ENCODE measurements at places on chromosomes 3 and 15.

- DNase-seq, result no peak
Observed at GRCh38 chr3:158347966-158348365, 223.0 kb upstream of the MLF1 start.

DNA sequence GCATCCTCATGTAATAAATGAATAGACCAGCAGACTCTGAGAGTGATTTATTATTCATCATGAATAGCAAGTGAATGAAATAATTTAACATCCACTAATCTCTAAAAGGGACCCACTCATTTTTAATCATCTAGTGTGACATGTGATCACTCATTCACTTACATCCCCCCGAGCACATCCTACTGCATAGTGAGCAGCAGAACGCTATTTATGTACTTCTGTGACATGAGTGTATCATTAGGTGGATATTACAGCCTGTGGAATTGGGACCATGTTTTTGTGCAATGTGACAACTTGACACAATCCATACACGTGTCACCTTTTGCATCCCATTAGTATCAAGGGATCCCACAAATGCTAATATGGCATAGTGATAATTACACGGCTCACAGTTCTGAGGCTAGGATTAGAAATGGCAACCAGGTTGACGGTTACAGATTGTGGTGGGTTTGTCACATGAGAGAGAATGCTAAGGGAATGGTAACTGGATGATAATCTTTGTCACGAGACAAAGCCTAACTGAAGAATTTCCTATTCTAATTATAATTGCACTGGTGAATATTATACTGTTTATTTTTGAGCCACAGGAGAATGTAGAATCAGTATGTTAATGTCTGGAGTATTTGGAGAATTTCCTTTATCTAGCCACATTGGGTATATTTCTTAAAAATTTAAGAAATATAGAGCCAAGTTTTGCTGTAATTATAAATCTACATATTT lies 595.2 kb upstream of the TBL1XR1 start:
- DNase-seq, result no peak

GRCh38 chr15:48720646-48721045 lies 75.1 kb upstream of the FBN1 start:
- DNase-seq, result no peak

DNA sequence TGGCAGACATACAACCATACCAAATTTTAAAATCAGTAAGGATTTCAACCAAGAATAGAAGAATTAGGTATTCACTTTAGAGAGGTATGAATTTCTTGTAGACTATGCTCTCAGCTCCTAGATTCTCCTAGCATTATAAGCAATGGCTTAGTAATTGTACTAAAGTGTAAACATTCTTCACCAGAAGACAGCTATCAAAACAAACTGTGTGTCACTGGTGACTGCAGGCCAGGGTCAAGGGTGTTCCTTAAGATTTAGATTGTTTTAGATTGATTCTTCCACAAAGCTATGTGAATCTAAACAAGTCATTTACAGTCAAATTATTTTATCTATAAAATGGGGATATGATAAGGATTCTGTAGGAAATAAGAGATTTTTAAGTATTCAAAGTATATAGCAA lies 23.1 kb upstream of the GP5 start:
- peak; percentile 17 for DNase-seq

DNA sequence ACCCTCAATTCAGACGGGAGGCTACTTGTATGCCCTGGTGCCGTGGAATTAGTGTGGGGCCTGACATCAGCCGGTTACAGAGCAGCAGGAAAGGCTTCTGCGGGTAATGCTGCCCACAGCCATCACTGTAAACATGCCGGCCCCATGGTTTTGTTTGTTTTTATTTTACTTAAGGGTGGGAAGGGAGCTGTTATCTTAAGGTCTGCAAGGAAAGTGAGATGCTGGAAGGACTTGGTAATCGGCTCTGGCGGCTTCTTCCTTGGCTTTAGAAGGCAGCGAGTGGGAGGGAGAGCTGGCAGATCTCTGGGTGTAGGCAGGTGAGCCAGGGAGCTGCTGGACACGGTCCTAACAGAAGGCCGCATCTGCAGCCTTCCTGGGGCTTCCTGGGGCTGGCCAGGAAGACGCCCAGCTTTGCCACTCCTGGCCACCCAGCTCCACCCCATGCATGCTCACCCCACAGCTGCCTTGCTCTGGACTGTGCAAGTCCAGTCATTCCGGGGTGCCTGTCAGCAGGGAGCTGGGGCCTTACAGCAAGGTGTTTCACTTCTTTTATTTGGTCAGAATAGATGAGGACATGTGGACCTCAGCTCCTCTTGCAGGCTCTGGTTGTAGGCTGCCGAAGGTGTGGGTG lies 54.1 kb upstream of the FURIN start:
- DNase-seq, result no peak

- no peak for DNase-seq
Observed at GRCh38 chr15:65052956-65053355, 7.8 kb downstream of the SLC51B start.

- DNase-seq, result no peak
Observed at GRCh38 chr15:89628806-89629715, 26.2 kb downstream of the KIF7 start.

GRCh38 chr3:169241991-169242707 lies 421.4 kb downstream of the MECOM start:
- no peak for DNase-seq

- DNase-seq, result no peak
Observed at GRCh38 chr3:111496894-111497559, 45.0 kb upstream of the CD96 start.

- DNase-seq, result no peak
Observed at GRCh38 chr3:57959423-57960173, 48.6 kb upstream of the FLNB start.

DNA sequence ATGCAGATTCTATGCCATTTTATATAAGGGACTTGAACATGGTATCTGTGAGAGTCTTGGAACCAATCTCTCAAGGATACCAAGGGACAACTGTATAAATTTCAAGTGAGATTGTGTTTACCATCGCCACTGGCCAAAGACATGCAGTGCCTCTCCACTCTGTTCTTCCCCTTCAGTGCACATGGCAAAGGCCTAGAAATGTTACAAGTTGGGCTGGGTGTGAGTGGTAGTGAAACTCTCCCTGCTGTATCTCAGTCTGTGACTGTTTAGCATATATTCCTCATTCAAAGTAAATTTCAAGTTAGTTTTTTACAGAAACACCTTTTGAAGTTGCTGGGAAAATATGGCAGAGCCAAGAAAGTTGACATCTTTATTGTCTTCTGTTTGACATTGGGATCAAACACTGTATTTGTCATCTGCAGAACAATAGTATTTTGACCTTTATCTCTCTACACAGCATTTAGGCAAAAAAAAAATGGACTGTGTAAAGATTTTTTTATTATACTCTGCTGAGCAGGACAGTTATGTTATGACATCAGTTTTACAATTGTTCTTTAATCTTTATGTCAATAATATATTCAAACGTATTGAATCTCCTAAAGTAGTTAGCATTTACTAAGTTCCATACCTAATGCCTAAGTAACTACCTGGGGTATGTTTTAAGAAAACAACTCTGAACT lies 101.4 kb downstream of the CCNL1 start:
- DNase-seq, result no peak

DNA sequence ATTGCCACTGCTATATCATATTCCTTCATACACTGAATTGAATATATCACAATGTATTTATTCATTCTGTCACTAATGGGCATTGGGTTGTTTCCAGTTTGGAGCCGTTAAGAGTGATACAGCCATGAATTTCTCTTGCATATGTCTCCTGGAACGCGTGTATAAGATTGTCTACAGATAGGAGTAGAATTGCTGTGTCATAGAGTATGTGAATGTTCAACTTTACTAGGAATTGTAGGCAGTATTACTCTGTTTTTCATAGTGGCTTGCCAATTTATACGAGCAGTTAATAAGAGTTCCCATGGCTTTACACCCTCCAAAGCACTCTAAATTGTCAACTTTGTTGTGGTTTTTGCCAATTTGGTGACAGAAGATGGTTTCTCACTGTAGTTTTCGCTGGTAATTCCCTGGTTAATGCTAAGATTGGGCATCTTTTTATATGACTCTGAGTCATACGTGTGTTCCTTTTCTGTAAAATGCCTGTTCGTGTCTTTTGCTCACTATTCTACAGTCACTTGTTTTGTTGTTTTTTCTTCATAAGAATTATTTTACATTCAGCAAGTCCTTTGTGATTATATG lies 136.1 kb upstream of the LIPC start:
- no peak for DNase-seq

DNA sequence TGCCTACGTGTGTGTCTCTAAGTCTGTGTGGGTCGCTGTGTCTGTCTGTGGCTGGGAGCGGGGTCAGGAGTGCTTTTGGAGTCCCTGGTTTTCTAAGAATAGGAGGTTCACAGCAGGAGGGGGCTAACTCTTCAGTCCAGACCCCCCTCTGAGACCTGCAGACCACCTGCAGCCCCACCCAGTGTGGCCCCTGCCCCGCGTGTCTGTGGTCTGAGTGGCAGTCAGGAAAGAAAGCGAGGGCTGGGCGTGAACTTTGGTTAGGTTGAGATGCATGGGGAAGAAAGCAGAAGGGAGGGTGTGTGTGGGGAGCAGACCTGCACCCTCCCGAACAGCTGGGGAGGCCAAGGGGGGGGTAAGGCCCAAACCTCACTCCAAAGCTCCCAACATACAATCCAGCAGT lies 144.9 kb upstream of the TPM1 start:
- no peak for DNase-seq

DNA sequence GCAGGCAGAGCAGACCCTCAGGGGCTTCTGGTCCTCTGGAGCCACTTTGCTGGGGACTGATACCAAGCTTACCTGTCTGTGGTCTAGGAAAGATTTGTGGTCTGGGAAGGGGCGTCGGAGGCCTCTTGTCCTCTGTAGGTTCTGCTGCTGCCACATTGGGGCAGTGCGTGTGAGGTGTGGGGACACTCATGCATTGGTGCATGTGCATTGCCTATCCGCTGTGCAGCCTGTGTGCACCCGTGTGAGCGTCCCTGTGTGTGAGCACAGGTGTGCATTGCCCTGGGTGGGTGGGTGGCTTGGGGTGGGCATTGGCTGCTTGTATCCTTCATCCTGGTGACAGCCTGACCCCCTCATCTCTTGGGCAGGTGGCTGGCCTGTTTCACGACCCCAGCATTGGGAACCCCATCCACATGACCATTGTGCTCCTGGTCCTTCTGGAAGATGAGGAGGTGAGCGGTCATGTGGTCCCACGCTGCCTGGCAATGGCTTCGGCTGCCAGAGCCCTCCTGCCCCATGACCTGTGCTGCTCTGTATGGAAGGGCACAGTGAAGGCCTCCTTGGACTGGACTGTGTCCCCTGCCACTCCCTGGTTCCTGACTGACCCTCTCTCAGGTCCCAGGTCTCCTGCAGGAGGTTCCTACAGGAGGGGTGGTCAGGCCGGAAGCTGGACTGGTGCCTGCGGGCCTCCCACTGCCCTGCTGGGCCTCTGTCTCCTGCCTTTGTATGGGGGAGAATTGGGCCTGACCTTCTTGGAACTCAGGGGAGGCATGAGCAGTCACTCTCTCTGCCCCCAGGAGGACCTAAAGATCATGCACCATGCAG lies 41.5 kb downstream of the SAXO2 start:
- DNase-seq, result no peak

- no peak for DNase-seq
Observed at GRCh38 chr3:190012314-190012782, 108.3 kb downstream of the P3H2 start.

GRCh38 chr3:73150369-73151130 lies 89.1 kb downstream of the EBLN2 start:
- DNase-seq, result no peak

- DNase-seq, result no peak
Observed at GRCh38 chr15:100531823-100532327, 3.1 kb upstream of the CERS3 start.

DNA sequence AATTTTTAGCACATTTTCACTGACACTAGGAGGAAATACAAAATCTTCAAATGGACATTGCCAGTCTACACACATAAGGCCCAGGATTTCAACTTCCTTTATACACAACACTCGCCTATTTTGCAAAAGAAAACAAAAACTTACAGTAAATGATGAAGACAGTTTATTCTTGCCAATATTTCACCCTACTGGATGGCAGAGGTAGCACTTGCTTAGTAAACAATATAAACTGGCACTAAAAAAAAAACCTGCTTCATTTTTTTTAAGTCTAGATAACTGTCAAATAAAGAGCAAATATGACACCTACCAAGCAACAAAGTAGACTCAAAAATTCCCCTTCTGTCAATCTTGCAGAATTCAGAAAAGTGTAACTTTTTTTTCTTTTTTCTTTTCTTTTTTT lies 204.0 kb downstream of the VPS13C start:
- no peak for DNase-seq

GRCh38 chr3:2024713-2025112 lies 74.0 kb upstream of the CNTN4 start:
- no peak for DNase-seq

DNA sequence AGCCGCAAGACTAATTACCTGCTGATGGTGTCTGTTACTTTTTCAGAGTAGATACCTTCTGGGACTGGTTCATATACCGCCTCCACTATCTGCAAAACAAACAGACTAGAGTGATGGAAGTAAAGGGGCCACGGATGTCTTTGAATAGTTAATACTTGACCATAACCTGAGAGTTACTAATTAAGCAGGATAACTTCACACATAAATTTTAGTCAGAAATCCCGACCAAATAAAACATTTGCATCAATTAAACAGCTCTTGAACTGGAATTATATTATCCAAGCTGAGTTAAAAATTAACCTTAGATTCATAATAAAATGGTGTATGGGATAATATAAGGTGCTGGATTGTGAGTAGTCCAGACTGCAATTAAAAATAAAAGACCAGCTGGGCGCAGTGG lies 167.7 kb downstream of the NEK10 start:
- no peak for DNase-seq

GRCh38 chr3:141116721-141117120 lies 65.6 kb downstream of the SPSB4 start:
- DNase-seq, result no peak

GRCh38 chr3:194447161-194447560 lies 39.6 kb downstream of the ATP13A3 start:
- DNase-seq, result no peak

- no peak for DNase-seq
Observed at GRCh38 chr3:43615133-43615532, 6.7 kb downstream of the ANO10 start.

DNA sequence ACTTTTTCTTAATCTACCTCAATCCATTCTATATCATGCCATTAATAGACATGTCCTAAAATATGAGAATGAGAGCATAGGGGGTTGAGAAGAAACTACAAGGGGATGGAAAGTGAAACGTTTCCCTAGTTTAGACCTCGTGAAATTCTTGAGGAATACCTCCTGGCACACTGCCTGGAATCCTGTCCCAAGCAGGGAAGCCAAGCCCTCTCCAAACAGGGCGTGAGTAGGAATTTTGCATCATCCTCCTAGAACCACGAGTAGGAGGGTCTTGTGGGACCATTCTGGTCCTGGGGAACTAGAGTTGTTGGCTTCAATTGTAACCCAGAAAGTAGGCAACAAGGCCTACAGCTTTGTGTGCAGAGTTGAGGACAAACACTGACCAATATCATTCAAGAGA lies 19.6 kb upstream of the C3orf80 start:
- DNase-seq, result no peak

GRCh38 chr15:42863572-42864239 lies 56.9 kb downstream of the TTBK2 start:
- no peak for DNase-seq

Measured in BJ (cell line).